ENCODE measurements at places on chromosomes 5 and 9.

GRCh38 chr9:137302118-137302448 lies at the start of gene NRARP:
NRARP (minus strand) TSS chr9:137302271; CDS start chr9:137301928, 343 bp downstream.
- DNase-seq: peak; percentile 91

- no peak for DNase-seq
These were observed 63.5 kb downstream of the DUSP1 start for GRCh38 chr5:172707285-172708182.

- DNase-seq: no peak
These were observed 397.6 kb downstream of the SPOCK1 start for GRCh38 chr5:137101544-137101943.

- no peak for DNase-seq
These were observed 539 bp downstream of the POC5 start for GRCh38 chr5:75716715-75717081.

DNA sequence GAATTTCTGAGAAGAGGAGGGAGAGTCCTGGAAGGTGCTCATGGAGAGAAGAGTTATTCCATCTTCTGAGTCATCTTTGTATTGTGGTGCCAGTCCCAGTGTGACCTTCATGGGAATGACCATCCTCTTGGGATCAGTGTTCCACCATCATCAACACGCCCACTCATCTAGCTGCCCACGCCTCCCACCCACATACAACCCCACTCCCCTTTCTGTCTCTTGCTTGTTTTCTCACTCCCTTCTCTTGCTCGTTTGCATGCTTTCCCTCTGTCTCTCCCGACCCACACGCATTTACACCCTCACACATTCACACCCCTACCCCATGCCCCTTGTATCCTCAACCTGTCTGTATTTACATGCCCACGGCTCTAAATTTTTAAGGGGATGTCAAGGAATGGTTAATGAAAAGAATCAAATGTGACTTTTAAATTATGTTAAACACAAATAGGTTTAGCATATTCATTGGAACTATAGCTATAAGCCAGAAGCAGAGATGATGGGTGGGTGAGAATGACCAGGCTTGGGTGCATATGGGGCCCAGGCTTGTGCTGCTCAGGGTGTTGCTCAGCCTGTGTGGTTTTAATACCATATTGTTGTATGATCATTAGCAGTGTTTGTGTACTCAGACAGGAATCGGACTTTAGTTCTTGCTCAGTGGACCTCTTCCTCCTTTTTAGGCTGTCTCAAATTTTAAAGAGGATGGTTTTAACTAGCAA lies 160.4 kb downstream of the ARHGAP26 start:
- no peak for DNase-seq

DNA sequence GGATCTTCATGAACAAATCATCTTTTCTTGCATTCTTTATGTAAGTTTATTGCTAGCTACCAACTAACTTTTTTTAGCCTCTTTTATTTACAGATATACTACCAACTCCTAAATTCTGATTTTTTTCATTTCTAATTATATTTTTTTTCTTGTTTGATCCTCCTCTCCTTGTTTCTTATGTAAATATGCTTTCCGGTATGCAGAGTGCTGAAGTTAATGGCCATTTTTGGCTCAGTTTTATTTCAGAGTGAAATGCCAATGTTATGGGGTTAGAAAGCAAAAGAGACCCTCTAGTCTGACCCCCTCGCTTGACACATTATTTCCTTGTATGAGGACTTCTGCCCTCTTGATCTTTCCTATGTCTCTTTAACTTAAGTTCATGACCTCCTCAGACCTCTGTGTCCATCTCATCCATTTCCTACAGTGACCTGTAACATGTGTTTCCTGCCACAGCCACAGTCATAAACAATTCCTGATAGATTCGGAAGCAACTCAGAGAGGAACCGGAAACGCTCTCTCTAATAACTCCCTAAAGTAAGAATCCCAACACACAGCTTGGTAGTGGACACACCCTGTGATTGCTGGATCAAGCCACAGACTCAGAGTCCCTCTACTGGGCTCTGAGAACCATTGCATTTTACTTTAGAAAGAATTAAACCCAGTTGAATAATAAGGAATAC lies 42.9 kb upstream of the AFAP1L1 start:
- no peak for DNase-seq

DNA sequence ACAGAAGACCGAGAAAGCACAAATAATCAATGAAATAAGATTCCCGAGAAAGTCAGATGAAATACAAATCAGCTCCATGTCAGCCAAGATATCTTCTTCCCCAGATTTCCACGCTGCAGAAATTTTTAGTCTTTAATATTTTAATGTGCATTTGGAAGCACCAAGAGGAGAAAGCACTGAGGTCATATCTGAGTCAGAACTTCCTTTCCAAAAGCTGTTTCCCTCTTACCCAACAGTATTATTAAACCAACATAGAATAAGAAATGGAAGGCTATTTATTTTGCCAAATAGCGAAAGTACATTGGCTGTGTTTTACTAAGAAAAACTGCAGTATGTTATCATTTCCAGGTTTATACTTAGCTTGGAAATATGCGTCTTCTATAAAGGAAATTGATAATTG lies 772.1 kb upstream of the CDH9 start:
- no peak for DNase-seq

DNA sequence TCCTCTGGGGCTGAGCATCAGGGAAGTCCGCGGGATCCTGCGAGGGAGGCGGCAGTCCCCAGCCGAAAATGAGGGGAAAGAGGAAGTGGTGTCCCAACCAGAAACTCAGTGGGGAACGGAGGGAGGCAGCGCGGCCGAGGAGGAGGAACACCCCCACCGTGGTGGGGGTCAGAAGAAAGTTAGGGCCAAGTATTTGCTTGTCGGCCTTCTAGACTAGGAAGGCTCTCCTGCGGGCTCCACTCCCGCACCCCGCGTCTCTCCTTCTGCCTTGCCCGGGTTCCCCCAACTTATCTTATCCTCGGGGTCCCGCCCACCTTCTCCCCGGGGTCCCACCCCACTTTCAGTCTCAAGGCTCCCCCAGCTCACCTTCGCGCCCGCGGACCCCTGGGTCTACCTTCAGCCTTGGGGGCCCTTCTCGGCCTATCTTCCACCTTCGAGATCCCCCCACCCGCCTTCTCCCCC lies 557 bp upstream of the PHF2 start:
- peak; percentile 55 for DNase-seq

DNA sequence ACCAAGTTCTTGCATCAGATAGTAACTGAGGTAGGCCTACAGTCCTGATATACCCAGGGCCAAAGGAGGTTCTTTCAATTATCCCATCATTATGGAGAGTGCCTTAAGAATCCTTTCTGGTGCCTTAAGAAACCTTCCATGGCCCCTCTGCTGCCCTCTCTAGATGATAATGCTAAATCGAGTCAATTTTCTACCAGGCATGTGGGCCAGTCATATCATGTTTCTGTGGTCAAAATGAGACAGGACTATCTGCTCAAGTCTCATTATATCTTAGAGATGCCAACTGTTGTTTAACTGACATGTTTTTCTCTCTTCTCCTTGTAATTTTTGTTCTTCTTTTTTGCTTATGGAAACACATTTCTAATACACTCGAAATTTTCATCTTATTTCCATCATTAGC lies 127.6 kb downstream of the EDIL3 start:
- no peak for DNase-seq

- no peak for DNase-seq
These were observed 76.7 kb upstream of the CCNG1 start for GRCh38 chr5:163360656-163361055.

DNA sequence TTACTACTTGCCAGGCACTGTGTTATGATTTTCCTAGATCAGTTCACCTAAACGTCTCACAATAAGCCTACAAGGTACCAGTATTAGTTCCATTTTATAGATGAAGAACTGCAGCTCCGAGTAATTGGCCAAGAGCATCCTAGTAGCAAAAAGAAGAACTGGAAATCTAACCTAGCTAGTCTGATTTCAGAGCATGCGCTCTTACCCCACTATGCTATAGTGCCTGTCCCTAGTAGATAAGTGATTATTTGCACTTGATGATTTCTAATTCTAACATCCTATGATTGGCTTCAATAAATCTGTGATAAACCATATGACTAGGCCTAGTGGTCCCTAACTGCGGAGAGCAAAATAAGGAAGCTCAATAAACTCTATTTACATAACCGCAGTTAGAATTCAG lies 7.1 kb upstream of the PLAC8L1 start:
- DNase-seq: no peak

DNA sequence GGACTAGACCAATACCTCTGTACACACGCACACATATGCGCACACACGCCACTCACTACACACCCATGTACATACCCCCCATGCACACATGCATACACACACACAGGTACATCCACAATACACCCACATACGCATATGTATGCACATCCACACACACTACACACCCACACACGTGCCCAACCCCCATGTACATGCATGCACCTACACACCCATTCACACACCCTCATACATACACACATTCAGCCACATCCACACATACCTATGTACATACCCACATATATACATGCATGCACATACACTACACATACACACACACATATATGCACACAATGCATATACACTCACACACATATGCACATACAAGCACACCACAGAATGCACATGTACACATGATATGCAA lies 107.1 kb downstream of the GADD45G start:
- no peak for DNase-seq

- no peak for DNase-seq
These were observed 5.2 kb upstream of the IFNA17 start for GRCh38 chr9:21233258-21233657.

DNA sequence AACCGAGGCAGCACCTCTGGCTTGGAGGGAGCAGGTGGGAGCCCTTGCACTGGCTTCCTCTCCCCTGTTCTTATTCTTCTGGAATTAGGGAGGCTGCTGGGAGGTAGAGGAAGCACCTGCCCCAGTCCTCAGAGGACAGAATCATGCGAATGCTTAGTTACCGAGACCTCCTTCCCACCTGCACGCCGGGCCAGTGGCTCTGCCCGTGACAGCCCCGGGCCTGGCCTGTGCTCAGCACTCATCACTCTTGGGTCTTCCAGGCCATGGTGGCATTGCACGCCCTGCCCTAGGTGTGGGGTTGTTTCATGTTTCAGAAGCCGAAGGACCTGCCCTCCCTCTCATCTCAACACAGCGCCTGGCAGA lies 45.3 kb upstream of the NKD2 start:
- DNase-seq: no peak

- no peak for DNase-seq
These were observed 42.8 kb upstream of the PSD2 start for GRCh38 chr5:139752506-139753473.

DNA sequence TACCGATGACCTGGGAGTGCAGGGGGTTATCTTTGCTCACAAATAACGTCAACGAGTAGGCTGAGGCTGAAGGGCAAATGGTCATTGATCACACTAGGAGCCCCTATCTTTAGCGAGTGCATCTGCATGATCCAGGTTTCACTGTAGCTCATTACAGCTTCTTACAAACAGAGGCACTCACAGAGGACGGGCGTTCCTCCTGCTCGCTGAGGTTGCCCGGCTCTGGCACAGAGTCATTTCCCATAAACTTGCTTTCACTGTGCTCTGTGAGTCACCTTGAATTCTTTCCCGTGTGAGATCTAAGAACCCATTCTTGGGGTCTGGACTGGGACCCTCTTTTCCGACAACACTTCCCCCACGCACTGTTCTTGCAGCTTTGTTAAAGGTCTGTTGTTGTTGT lies 1.9 kb upstream of the PAEP start:
- DNase-seq: no peak

GRCh38 chr5:140576776-140577201 lies 12.2 kb downstream of the SLC35A4 start:
- no peak for DNase-seq

DNA sequence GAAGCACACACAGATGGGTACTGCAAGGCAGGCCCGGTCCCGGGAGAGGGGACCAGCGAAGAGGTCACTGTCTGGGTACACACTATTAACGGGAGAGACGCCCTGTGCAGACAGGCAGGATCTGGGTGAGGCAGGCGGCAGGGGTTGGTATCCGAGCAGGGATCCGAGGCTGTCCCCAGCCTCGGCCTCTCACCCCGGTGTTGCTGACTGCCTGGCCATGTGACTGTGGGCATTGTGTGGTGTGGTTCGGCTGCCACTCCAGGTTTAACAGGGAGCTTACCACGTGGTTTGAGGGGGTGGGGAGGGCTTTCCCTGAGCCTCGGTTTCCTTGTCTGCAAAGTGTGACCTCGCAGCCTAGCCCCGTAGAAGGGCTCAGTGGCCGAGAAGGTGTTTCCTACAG lies 11.1 kb upstream of the RALGDS start:
- DNase-seq: no peak

GRCh38 chr5:132392411-132392810 lies 22.9 kb downstream of the SLC22A5 start:
- DNase-seq: no peak

- DNase-seq: no peak
These were observed 35.5 kb upstream of the CREBRF start for GRCh38 chr5:173020643-173021042.

DNA sequence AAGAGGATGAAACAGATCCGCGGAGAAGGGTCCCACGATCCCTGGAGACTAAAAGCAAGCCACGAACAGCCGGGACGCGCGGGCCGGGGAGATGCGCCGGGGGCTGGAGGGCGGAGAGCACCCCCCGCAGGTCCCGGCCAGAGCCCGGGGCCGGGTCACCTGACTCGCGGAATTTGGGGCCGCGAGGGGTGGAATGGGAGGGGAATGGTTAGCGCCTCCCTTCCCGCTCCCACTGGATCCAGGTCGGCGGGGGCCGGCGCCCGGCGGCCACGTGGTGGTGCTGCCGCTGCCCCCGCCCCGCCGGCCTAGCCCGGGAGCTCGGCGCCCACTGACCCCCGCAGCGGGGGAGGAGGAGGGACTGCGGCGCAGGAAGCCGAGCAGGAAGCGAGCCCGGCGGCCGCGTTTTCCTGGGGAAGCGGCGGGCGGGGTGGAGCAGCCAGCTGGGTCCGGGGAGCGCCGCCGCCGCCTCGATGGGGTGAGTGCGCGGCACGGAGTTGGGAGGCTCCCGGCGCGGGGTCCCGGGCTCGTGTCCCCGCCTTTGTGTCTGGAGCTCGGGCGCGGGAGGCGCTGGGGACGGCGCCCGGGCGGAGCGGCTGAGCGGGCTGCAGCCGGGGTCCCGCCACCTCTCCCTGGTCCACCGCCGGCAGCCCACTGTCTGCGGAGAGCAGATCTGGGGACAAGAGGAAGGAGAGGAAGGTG lies at the start of gene RAI14:
Gene RAI14 (plus strand): TSS at position 328 of the 699 bp plus-strand sequence. CDS start 30,592 bp downstream, outside the sequence.
- no peak for DNase-seq

DNA sequence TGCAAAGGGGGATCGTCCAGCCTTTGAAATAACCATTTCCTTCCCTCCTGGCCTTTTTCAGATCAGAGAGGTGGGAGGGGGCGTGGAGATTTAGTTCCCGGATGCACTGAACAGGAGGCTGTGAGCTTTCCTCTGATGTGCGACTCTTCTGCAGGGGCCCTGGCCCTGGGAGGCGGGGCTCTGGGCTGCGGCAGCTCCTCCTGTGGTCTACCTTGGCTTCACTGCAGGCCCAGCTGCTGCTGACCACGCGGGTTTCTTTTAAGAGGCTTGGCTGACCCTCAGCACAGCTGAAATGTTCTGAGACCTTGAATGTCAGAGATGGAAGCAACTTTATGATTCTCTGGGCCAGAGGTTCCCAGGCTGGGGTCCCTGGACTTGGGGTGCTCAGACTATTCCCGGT lies 27.0 kb upstream of the COL15A1 start:
- no peak for DNase-seq

- DNase-seq: no peak
These were observed 607.5 kb upstream of the SEMA6A start for GRCh38 chr5:117182104-117182503.

Data from CD4-positive, alpha-beta T cell treated with Interleukin-2 at 100 ng/mL for 4 hours (primary cell).